Thoracic aorta endothelial cell (primary cell): ENCODE measurements at places on chromosomes 3 and 15. TPM values are rescaled to one million over a fixed set of nuclear protein-coding genes. Genes with fewer than 3 reads are reported as not detected.

Gene GTPBP8
- total RNA-seq = 35.7 and 49.2 TPM in 2 replicates

Gene TGM5
- total RNA-seq = not detected in 2 replicates

Gene GOLGA8N
- 1.9 and 3.0 TPM in 2 replicates for total RNA-seq

Gene THAP10
- total RNA-seq = 3.2 and 3.9 TPM in 2 replicates

Gene C3orf85
- not detected in 2 replicates for total RNA-seq

Gene MFSD1
- total RNA-seq = 83.3 and 85.6 TPM in 2 replicates

Gene GATA2
- total RNA-seq = 24.5 and 38.3 TPM in 2 replicates

Gene FANCD2OS
- total RNA-seq = not detected in 2 replicates

Gene SH3GL3
- not detected in 2 replicates for total RNA-seq

Gene ECE2
- not detected in 2 replicates for total RNA-seq

Gene NOX5
- total RNA-seq = 0.07 TPM in 1 of 2 replicates, not detected in the other

Gene CCDC54
- total RNA-seq = not detected in 2 replicates

Gene KCTD6
- 10.8 and 12.0 TPM in 2 replicates for total RNA-seq

Gene STARD9
- 13.2 and 15.2 TPM in 2 replicates for total RNA-seq

Gene PATL2
- 0.13 and 0.22 TPM in 2 replicates for total RNA-seq

Gene SLC22A13
- 0.22 and 0.27 TPM in 2 replicates for total RNA-seq

Gene NAALADL2
- 3.8 and 5.6 TPM in 2 replicates for total RNA-seq

Gene SNX1
- 59.3 and 63.3 TPM in 2 replicates for total RNA-seq

Gene SMARCC1
- 88.3 and 92.7 TPM in 2 replicates for total RNA-seq

Gene LMLN
- total RNA-seq = 6.5 and 8.8 TPM in 2 replicates
